ENCODE measurements at places on chromosomes 7 and 10.
A peak's percentile ranks its signal among the peaks of the same experiment; 100 is the strongest.

GRCh38 chr7:8277394-8277982 is 15.5 kb upstream of the ICA1 start:
- DNase-seq = no peak

DNA sequence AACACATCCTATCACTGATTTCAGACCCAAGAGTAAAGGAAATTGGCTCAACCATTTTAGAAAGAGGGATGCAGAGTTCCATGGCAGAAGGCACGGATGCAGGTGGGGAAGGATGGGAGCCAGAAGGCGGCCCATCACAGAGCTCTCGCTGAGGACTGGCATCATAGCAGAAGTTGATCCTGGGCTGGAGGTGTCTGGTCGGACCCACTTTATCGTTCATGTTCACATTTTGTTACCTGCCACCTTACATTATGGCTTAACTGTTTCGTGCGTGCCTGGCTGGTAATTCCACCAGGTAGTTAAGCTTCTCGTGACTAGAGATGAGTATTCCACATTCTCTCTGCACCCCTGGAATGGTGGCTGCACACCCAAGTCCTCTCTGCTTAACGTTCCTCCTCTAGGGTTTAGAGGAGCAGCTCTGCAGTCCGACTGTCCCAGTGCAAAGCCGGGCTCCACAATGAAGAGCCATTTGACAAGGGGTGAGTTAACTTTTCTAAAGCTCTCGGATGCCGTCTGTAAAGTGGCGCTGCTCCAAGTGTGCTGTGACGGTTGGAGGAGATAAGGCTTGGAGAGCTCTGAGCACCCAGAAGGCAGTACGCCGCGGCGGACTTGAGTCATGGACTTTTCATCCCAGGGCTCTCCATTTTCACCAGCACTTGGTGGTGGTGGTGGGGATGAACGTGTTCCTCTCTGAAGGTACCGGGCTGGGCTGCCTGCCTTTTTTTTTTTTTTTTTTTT is 157.1 kb upstream of the SHH start:
- DNase-seq = no peak

- no peak for DNase-seq
Measured at GRCh38 chr7:150823043-150823442, 22.5 kb downstream of the TMEM176A start.

- DNase-seq = no peak
Measured at GRCh38 chr10:84499846-84500245, 171.5 kb downstream of the CCSER2 start.

DNA sequence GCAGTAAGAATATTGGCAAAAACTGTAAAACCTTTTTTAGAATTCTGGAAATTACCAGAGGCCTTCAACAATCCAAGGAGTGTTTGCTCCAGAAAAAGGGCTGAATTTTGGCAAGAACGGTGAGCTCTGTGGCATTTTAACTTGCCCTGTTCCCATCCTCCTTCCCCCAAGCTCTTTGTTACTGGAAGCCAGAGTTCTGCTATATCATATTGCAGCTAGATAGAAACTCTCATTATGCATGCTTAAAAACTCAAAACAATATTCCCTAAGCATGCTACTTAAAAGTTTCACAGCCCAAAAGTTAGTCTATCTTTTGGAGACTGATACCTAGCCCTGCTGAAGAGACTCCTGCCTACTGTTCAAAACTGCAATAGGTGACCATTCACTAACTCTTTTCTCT is 70.6 kb upstream of the GPR37 start:
- no peak for DNase-seq

GRCh38 chr10:91665842-91666241 is 33.0 kb upstream of the PPP1R3C start:
- peak; percentile 42 for DNase-seq

- no peak for DNase-seq
Measured at GRCh38 chr7:36286226-36286625, 103.4 kb upstream of the ANLN start.

DNA sequence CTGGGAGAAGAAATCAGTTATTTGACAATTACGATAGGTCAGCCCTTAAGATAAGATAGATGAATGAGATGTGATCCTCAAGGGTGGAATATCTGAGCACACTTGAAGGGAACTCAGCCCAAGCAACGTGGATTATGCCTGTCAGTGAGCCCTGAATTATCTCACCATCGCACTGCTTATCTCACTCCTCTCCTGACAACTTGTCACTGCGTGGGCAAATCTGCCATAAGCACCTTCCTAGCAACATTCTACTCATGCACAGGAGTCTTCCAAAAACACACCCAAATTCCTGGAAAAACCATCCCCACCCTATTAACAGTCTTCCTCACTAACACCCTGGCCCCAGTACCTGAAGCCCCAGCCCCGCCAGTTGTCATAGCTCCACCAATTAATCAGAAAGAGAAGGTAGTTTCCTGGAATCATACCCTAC is 46.5 kb upstream of the IL6 start:
- no peak for DNase-seq

DNA sequence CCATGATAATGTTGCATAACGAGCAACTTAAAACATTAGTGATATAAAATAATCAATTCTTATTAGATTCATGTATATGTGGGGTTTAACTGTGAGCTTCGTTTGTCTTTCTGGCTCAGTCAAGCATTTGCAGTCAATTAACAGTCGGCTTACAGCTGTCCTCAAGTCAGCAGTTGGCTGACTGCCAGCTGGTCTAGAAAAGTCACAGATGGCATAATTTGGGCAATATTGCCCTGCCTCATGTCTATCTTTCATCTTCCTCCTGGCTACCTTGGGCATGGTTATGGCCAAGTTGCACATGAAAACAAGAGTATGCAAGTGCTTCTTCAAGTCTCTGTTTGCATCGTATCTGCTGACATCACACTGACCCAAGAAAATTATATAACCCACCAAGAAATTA is 186.1 kb upstream of the ZWINT start:
- no peak for DNase-seq

- DNase-seq = peak; percentile 98
Measured at GRCh38 chr10:3785251-3785850, 342 bp upstream of the KLF6 start.

GRCh38 chr7:63071920-63072319 is 926.7 kb upstream of the ZNF722 start:
- DNase-seq = no peak

DNA sequence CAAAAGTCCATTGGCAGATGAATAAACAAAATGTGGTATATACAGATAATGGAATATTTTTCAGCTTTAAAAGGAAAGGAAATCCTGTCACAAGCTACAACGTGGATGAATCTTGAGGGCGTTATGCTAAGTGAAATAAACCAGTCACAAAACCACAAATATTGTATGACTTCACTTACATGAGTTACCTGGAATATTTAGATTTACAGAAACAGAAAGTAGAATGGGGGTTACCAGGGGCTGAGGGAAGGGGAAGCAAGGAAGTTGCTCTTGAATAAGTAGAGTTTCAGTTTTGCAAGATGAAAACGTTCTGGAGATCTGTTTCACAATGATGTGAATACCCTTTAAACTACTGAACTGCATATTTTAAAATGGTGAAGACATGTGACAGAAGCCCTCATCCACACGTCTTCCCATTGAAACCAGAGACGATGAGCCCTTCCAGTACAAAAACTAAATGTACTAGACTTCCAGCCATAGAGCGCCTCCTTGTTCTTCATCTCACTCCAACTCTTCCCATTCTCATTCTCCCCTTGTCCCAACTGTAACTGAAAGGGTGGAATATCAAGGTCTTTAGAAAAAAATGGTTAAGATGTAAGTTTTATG is 62.4 kb downstream of the MICU1 start:
- DNase-seq = no peak

- DNase-seq = no peak
Measured at GRCh38 chr10:132263866-132264265, 43.9 kb downstream of the STK32C start.

DNA sequence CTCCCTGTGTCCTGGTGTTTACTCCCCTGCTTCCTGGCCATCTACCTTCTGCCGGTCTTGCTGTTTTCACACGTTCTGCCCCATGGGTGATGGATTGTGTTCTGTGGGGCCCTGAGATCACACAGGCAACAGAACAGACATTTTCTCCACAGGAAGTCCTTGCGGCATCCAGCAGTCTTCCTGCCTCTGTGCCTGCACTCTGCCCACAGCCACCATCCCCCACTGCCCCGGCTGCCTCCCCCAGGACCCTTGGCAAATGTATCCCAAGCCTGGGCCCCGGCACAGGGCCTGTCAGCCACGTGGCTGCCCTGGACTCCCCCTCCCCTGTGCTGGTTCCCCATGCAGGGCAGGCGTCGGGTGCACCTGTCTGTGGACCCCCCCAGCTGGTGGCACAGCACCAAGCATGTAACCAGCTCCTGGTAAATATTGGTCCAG is 184.2 kb downstream of the WDR37 start:
- no peak for DNase-seq

- no peak for DNase-seq
Measured at GRCh38 chr7:132495936-132496335, 80.3 kb downstream of the PLXNA4 start.

GRCh38 chr10:130875897-130876472 is 435.5 kb downstream of the TCERG1L start:
- no peak for DNase-seq

DNA sequence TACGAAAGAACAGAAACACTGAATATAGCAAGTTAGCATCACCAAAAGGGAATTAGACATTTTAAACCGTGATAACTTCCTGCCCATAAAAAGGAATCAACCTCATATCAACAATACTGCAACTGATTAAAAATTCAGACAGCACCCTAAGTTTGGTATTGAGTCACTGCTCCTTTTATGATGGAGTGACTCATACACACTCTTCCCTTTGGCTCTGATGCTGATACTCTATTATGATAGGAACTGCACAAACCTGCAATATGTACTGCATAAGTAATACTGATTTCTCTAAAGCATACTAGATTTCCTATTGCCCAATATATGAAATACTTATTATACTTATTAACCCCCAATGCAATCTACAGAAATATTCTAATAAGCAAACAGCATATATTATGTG is 118.7 kb downstream of the PARD3 start:
- DNase-seq = peak; percentile 64

DNA sequence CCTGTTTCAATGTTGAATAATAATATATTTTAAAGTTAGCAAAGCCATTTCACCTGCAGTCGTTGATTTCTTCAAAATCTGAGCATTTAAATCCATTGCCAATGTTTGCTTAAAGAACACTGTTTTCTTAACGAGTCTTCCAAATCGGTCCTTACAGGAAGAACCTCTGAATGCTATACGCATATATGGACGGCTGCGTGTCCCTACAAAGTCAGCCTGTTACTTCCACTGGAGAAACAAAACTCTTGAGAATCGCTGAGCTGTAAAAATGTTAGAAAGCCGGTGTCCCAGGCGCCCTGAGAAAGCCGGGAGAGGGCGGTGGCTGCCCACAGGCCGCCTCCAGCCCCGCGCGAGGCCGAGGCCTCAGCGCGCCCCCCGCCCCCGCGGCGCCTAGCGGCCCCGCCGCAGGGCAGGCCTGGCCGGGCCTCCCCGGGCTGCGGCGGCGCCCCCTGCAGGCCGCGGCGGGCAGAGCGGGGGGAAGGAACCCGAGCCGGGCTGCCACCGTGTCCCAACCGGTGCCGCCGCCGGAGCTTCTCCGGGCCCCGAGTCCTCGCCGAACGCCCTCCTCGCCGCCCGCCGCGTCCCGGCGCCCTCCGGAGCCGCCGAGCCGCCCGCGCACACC is at the start of gene FHIP2A:
Gene FHIP2A (plus strand): TSS at position 488 of the 622 bp plus-strand sequence. CDS start 299 bp downstream, outside the sequence.
- DNase-seq = peak; percentile 75

- DNase-seq = no peak
Measured at GRCh38 chr7:77415476-77415822, 700 bp downstream of the GSAP start.

DNA sequence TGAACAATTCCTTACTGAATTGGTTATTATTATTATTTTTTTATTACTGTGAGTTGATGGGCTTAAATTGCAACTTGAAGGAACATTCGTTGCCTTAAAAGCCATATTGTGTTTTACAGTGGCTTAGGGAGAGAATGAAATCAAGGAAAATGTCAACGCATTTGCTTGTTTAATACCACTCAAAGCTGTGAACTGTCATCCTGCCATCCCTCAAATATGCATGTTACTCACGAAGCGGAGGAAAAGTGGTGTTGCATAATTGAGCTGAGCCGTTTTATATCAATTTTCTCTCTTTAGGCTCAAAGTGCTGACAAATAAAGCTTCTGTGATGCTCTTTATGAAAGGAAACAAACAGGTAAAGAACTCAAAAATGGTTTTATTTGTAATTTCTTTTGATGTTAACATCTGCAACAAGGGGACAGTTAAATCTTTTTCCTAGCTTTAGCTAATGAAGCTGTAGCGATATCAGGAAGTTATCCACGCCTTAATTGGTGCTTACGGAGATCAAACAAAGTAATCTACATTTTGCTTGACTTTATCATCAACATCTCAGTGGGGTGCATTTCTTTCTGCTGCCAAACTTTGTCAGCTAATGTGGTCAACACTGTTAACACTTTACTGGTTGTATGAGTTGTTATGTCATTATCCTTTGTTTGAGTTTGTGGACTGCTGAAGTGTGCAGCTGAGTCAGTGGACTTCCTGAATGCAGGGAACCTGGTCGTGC is 33.1 kb downstream of the GLRX3 start:
- peak; percentile 40 for DNase-seq

- no peak for DNase-seq
Measured at GRCh38 chr7:112118581-112119566, 87.3 kb downstream of the DOCK4 start.

- no peak for DNase-seq
Measured at GRCh38 chr7:129144834-129145668, 544 bp downstream of the TSPAN33 start.

GRCh38 chr10:35639728-35640401 is 2.2 kb downstream of the FZD8 start:
- peak; percentile 27 for DNase-seq

DNA sequence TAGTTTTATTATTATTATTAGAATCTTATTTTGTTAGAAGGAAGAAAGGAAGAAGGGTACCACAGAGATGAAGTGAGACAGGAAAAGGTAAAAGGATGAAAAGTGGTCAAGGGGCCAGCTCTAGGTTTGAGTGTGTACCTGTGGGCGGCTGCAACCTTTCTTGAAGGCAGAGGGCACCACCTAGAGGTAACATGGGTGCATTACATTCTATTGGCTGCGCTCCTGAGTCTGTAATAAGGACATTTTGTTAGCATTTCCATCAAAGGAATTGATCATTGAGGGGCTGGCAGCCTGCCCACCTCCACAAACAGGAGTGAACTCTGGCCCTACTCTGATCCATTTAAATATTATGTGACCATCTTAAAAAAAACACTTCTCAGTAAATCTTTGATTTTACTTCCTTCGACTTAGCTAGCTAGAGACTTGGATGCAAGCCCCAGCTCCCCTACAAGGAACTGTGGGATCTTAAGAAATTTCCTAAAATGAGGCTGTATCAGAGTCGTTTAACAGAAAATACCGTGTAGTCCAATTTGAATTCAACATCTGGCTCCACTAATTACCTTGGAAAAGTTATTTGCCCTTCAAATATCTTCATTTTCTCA is 610.4 kb downstream of the IPMK start:
- peak; percentile 46 for DNase-seq

- no peak for DNase-seq
Measured at GRCh38 chr7:151684408-151685175, 164.9 kb upstream of the RHEB start.

GRCh38 chr10:52778511-52779392 is 6.2 kb upstream of the MBL2 start:
- peak; percentile 43 for DNase-seq

- no peak for DNase-seq
Measured at GRCh38 chr7:117205873-117206272, 117.0 kb downstream of the WNT2 start.

Measured in fibroblast of upper back skin (primary cell).